ENCODE measurements at places on chromosomes 3 and 15. TPM values are rescaled to one million over a fixed set of nuclear protein-coding genes. Genes with fewer than 3 reads are reported as not detected.

DNA sequence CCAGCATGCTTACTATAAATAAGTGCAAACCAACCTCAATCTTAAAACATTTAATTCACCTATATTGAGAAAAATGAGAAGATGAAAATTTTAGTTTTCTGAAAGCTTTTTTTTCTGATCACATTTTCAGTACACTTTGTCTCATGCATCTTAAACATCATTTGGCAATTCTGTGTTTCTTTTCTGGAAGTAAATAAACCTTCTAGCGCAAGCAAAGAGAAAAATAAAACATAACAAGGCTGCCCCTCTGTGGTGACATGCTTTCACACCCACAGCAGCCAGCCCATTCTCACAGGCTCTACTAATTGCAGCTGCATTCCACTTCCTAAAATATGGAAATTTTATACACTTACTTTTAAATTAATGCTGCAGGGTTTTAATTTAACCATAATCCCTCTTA, 90.1 kb downstream of the NEK10 start:
- no peaks in the 10 kb centered on the region for H3K36me3 ChIP-seq
- no peak overlapping the region for H3K4me3 ChIP-seq
- no peaks in the 10 kb centered on the region for H3K27me3 ChIP-seq
- DNase-seq = no peak
- no peaks in the 10 kb centered on the region for H3K4me1 ChIP-seq

GRCh38 chr15:51186181-51186705, 91.5 kb upstream of the TNFAIP8L3 start:
- H3K27ac ChIP-seq = no peak overlapping the region
- no peaks in the 10 kb centered on the region for H3K36me3 ChIP-seq
- DNase-seq = no peak
- no peaks in the 10 kb centered on the region for H3K27me3 ChIP-seq

DNA sequence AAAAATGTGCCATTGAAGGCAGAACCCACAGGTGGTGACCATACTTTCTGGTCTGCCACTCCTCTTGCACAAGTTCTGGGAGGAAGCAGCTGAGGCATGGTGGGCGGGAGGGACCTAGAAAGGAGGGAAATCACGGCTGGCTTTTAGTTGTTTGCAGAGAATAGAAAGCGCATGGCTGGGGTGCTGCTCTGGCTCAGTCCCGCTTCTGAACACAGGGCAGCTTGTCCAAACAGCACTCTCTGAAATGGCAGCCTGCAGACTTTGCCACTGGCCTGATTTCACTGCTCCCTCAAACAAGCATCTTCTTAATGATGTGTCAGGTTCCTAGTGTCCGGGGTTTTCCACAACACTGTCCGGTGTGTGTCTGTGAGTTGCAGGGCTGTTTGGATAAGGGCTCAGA, 76.7 kb downstream of the AAGAB start:
- peaks cover 40% of the 10 kb centered on the region for H3K4me1 ChIP-seq
- DNase-seq = peak; percentile 18
- H3K36me3 ChIP-seq = peaks cover 6% of the 10 kb centered on the region
- H3K27me3 ChIP-seq = no peaks in the 10 kb centered on the region
- peak overlapping the region; percentile 85 for H3K27ac ChIP-seq

DNA sequence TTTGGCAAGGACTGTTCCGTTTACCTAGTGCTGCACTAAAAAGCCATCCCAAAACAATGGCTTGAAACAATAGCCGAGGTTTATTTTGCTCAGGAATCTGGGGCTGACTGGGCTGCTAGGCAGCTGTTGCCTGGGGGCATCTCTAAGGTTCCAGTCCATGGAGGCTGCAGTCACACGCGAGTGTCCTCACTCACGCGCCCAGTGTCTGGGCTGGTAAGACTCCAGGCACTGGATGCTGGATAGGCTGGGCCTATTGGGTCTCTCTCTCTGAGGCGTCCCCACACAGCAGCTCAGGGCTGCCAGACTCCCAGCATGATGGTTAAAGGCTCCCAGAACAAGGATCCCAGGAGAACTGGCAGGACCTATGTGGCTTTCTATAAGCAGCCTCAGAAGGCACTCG, 34.2 kb downstream of the ALS2CL start:
- H3K27ac ChIP-seq = no peak overlapping the region
- peaks cover 7% of the 10 kb centered on the region for H3K4me1 ChIP-seq
- no peaks in the 10 kb centered on the region for H3K36me3 ChIP-seq
- H3K27me3 ChIP-seq = no peaks in the 10 kb centered on the region

GRCh38 chr3:14849638-14850230, 31.0 kb downstream of the FGD5 start:
- no peaks in the 10 kb centered on the region for H3K27me3 ChIP-seq
- no peak for DNase-seq
- H3K4me3 ChIP-seq = no peak overlapping the region
- H3K36me3 ChIP-seq = no peaks in the 10 kb centered on the region
- peaks cover 6% of the 10 kb centered on the region for H3K4me1 ChIP-seq
- peak overlapping the region; percentile 25 for H3K27ac ChIP-seq

- DNase-seq = no peak
- H3K36me3 ChIP-seq = no peaks in the 10 kb centered on the region
- H3K27me3 ChIP-seq = no peaks in the 10 kb centered on the region
- H3K4me1 ChIP-seq = peaks cover 31% of the 10 kb centered on the region
- H3K4me3 ChIP-seq = no peak overlapping the region
These were observed 28.1 kb downstream of the CMTM7 start for GRCh38 chr3:32419742-32420125.

DNA sequence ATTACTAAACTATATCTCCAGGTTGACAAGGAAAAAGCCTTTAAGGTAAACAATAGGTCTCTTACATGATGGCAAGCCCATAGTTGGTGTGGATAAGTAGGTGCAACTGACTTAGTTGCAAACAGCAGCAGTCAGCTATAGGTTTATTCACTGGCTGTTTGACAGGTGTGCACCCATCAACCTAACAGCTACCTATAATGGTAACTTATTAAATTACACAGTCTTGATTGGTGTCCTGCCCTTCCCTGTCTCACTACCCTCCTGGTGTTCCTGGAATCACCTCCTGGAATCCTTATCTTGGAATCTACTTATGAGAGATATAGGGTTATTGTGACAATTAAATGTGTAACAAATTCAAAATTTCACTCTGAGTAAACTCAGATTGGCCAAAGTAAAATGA, 467.8 kb upstream of the UBE2E2 start:
- H3K36me3 ChIP-seq = no peaks in the 10 kb centered on the region
- no peak for DNase-seq
- no peaks in the 10 kb centered on the region for H3K27me3 ChIP-seq
- no peak overlapping the region for H3K27ac ChIP-seq

- no peaks in the 10 kb centered on the region for H3K27me3 ChIP-seq
- H3K36me3 ChIP-seq = no peaks in the 10 kb centered on the region
- H3K4me1 ChIP-seq = no peaks in the 10 kb centered on the region
- DNase-seq = no peak
- no peak overlapping the region for H3K27ac ChIP-seq
These were observed 496.6 kb upstream of the NAALADL2 start for GRCh38 chr3:174362556-174362955.

DNA sequence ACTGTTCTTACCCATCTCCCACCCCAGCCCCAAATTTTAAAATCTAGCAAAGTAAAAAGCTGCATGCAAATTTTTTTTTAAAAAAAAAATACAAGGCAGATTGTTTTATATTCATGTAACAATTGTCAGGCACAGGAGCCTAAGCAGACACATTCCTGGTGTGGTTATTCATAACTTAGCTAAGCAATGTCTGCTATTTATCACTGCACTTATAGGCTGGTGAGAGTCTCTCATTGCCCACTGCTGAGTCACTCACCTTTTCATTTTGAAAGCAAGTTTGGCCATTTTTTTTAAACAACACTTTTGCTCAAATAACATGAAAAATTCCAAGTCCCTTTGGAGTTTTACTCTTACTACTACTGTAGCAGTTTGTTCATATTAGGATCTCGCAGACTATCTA, 413.9 kb downstream of the RBMS3 start:
- DNase-seq = no peak
- peak overlapping the region; percentile 53 for H3K27ac ChIP-seq
- peaks cover 39% of the 10 kb centered on the region for H3K4me1 ChIP-seq

DNA sequence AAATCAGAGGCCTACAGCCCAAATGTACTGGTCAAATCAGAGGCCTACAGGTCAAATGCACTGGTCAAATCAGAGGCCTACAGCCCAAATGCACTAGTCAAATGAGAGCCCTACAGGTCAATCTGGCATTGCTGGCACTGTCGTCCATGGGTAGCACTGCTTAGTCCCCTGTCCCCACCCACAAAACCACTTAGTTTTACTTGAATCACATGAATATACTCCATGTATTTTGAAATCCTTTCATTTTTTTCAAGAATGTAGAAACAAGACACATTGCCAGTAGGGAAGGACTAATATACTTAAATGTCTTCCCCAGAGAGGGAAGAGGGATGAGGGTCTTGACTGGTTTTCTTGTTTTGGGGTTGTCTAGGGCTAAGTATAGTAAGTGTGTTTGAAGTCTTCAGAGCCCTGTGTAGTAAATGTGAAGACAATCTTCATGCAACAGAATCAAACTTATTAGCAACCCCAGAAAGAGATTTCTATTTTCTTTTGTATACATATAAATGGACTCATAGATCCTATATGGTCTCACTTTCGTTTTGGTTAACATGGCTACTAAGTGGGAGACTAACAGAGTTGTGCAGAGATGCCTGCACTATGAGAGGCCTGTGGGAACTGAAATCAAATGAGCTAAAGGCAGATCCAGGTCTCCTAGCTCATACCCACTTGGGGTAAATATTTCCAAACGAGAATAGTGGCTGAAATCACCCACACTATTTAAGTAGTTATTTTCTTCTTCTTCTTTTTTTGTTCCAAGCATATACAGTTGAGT, 38.3 kb upstream of the DCUN1D1 start:
- no peak overlapping the region for H3K27ac ChIP-seq
- no peaks in the 10 kb centered on the region for H3K4me1 ChIP-seq
- H3K27me3 ChIP-seq = no peaks in the 10 kb centered on the region
- H3K36me3 ChIP-seq = peaks cover 58% of the 10 kb centered on the region

Gene ITPR1
- total RNA-seq = 21.7 TPM

Gene KNL1
- not detected for total RNA-seq

Gene SLC12A8
- total RNA-seq = not detected

Gene MNS1
- total RNA-seq = 0.66 TPM

Gene RTP4
- total RNA-seq = 0.87 TPM
